ENCODE measurements at places on chromosomes 6 and 20. TPM values are rescaled to one million over a fixed set of nuclear protein-coding genes. Genes with fewer than 3 reads are reported as not detected.

GRCh38 chr6:35787266-35788218 is 6.7 kb downstream of the CLPSL1 start:
- DNase-seq, result no peak

Gene BLCAP
- 114 TPM for total RNA-seq

Gene LRRC73
- not detected for total RNA-seq

DNA sequence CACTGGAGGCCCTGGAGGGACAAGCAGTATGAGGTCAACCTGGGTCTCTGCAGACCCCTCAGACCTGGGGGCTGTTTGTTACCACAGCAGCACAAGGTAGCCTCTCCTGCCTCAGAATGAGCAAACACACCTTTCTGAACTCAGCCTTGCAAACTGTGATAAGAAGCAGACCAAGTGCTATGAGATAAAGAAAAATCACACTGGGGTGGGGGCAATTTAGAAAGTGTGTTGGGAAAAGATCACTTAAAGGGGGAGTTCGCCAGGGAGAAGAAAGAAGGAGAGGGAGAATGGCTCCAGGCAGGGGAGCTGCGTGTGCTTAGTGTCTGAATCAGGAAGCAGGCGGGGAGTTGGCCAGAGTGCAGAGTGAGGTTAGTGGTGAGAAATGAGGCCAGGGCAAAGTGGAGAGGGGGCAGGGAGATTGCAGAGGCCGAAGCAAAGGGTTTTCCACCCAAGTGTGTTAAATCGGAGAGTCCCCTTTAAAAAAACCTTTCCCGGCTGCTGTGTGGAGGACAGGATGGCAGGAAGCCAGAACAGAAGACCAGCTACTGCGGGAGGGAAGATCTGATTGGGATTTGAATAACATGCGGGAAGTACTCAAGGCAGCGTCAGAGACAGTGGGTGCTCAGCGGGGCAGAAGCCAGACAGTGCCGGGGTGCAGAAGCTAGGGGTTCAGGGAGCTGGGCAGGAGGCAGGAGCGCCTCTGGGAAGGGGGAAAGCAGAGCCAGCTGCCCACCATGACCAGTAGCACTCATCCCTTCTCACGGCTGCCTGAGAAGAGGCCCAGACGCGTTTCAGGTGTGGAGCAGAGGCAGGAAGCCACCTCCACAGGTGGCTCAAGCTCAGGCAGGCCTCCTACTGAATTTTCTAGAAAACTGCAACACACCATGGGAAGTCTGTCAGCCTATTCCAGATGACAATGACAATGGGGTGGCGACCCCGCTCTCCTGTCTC is 9.0 kb downstream of the ADA start:
- peak; percentile 75 for DNase-seq

DNA sequence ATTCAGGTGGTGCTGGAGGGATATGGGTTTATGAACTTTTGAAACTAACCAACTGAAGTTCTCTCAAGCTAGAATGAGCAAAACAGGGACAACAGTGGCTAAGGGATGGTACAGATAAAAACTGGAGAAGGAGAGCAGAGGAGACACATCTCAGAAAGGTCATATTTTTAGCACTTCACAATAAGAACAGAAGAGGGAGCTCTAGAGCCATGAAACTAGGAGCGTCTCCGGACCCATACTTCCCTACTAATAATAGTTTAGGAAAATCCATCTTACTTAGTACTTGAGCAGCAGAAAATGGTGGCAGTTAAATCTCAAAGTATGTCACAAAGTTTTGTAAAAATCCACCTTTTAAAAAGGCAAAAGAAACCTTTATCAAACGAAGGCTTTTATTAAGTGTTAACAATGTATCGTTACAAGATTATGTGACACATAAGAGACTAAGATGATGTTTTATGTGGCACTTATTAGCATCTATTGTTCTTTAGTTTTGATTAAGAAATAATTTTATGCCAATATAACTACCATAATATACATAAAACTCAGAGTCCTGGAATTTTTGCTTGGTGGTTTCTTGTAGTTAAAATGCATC is 278.6 kb downstream of the TBC1D32 start:
- no peak for DNase-seq

- no peak for DNase-seq
These were observed 19.8 kb downstream of the MTFR2 start for GRCh38 chr6:136230219-136230853.

DNA sequence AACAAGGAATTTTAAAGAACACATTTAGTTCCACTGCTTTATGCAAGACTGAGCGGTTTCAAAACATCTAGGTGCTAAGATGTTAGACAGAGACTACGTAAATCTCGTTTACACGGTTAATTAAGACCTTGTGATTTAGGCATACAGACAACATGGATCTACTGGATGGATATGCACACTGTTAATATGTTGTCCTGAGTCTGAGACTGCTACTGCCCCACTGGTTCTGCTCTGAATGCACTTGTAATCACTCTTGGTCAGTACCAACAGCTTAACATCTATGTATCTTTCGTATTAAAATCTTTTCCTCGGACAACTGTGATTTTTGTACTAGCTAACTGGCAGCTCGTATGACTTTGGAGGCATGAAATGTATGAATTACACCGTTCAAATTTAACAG is 3.1 kb downstream of the MAN1A1 start:
- DNase-seq, result no peak

Gene BMP7
- total RNA-seq, result 0.67 TPM

All from Peyer's patch (tissue), 4 donors.